ENCODE measurements at places on chromosomes 5 and 9.

- DNase-seq: no peak
Measured at GRCh38 chr9:137128862-137129455, 10.0 kb upstream of the GRIN1 start.

GRCh38 chr9:137383784-137384756 lies 38.9 kb downstream of the EXD3 start:
- no peak for DNase-seq

- DNase-seq: peak; percentile 7
Measured at GRCh38 chr5:131193106-131193505, 22.4 kb downstream of the LYRM7 start.

- DNase-seq: no peak
Measured at GRCh38 chr5:54301849-54302248, 8.5 kb downstream of the ARL15 start.

GRCh38 chr9:89695441-89695891 lies 90.7 kb downstream of the GADD45G start:
- DNase-seq: no peak
